Kasumi-1 (cell line): ENCODE measurements at places on chromosomes 11 and 22.

GRCh38 chr11:96180341-96180740, 162.7 kb downstream of the MAML2 start:
- DNase-seq: no peak

DNA sequence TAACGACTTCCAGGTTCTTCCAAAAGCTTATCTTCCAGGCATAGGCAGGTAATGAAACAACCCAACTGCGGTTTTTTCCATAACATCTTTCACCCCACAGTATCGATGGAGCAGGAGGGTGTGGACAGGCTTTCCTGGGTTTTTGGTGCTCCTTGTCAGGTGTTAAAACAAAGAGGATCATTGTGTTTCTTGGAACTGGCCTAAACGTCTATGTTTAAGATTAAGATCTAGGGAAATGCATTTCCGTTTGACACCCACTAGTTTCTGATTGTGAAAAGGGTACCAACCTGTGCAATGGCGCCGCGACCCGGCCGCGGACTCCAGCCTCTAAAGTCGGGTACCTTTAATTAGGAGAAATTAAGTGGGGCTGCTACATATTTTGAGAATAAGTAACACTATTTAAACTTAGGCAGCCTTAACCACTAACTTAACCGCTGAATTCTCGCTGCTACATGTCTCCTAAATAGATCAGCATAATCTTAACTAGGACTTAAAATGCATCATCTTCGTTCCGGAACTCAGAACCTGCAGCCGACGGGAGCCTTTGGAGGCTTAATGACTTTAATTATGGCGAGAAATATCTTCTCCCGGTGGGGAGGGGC, 31.5 kb downstream of the C22orf31 start:
- DNase-seq: no peak

DNA sequence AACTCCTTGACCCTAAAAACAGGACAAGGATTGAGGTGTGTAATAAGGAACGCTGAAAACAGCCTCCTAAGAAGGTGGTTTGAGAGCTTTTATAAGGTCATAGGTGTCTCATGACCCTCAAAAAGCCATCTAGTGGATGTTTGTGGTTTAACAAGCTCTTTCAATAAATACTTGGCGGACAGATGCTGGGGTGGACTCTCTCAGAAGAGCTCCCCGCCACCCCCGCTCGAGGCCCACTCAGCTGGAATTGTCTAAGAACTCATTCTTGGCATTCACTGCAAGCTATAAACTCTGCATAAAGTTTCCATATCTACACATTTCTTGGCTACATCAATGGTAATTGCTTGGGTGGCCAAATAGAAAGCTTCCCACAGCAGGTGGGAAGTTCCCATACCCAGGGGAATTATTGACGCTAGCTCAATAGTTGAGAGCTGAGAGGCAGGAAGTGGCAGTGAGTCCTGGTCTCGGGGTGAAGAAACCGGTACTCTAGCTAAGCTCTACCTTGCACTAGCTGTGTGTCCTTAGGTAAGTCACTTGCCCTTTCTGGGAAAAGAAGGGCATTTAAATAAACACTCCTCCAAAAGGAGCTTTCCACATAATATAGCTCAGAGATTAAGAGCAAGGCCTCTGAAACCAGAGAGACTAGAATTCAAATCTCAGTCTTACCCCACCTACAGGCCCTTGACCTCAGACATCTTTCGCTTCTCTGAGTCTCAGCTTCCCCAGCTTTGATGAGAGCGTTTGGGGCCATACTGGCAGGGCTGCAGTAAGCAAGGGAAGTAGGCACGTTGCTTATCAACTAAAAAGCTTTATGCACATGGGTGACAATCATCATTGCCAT, 6.4 kb downstream of the MS4A15 start:
- DNase-seq: peak; percentile 4

DNA sequence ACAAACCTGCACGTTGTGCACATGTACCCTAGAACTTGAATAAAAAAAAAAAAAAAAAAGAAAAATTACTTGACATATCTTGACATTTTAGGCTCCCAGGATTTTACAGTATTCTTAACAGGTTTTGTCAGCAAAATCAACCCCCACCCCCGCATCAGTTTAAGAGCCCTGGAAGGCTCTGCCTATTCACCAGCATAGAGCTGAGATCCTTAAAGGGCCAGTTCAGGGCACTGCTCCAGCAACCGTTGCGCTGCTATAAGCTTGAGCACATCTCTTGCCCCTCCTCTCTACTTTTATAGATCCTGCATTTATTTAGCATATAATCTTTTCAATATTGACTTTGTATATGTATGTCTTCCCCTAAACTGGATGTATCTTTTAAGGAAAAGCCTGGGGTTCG, 697 bp upstream of the PAFAH1B2 start:
- DNase-seq: peak; percentile 72

DNA sequence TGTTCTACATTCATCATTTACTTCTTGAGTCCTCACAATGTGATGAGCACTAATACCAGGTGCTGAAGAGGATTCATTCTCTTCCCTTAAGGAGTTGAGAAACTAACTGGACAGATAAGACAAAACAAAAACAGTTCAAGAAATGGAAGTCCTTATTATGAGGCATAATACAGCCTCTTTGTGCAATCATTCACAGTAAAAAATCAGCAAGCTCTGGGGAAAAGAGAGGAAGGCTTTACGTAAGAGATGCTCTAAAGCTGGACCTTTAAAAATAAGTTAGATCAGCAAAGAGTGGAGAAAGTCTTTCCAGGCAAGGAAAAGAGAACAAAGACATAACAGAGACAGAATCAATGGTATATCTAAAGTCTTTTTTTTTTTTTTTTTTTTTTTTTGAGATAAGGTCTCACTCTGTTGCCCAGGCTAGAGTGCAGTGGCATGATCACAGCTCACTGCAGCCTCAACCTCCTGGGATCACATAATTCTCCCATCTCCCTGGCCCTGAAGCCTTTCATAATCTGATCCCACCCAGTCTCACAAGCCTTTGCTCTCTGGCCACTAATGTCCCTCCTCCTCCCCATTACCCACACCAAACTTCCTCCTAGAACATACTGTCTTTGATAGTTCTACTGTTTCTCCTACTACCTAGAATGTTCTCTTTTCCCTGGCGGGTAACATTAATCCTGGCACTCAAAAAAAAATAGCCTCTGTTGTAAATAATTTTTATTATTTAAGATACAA, 40.9 kb downstream of the MRTFA start:
- no peak for DNase-seq

GRCh38 chr11:2951231-2952110, 22.3 kb upstream of the PHLDA2 start:
- no peak for DNase-seq

DNA sequence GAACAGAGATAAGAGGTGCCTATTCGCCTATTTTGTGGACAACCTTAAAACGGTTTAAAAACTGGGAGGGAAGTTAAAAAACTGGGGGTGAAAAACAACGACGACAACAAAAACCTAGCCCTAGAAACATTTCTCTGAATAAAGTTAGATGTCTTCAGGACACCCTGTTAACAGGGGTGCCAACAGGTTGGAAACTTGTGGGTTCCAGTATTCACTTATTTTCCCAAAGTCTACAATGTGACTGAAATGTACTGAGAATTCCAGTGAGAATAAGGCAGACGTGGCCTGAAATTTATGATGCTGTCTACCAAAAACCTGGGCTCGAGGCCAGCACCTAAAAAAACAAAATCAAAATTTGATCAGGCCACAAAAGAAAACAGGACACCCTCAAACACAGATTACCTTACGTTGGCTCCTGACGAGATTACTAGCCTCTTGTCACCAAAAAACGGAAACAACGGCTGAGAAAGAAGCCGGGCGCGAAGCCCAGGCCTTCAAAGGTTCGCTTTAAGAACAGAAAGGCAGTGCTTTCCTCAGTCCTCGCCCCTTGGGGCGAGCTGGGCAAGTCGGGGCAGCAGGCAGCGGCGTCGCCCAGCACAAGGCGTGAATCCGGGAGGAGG, 906 bp downstream of the CCDC90B start:
- no peak for DNase-seq

- DNase-seq: no peak
Measured at GRCh38 chr22:49149721-49150608, 677.7 kb downstream of the BRD1 start.

DNA sequence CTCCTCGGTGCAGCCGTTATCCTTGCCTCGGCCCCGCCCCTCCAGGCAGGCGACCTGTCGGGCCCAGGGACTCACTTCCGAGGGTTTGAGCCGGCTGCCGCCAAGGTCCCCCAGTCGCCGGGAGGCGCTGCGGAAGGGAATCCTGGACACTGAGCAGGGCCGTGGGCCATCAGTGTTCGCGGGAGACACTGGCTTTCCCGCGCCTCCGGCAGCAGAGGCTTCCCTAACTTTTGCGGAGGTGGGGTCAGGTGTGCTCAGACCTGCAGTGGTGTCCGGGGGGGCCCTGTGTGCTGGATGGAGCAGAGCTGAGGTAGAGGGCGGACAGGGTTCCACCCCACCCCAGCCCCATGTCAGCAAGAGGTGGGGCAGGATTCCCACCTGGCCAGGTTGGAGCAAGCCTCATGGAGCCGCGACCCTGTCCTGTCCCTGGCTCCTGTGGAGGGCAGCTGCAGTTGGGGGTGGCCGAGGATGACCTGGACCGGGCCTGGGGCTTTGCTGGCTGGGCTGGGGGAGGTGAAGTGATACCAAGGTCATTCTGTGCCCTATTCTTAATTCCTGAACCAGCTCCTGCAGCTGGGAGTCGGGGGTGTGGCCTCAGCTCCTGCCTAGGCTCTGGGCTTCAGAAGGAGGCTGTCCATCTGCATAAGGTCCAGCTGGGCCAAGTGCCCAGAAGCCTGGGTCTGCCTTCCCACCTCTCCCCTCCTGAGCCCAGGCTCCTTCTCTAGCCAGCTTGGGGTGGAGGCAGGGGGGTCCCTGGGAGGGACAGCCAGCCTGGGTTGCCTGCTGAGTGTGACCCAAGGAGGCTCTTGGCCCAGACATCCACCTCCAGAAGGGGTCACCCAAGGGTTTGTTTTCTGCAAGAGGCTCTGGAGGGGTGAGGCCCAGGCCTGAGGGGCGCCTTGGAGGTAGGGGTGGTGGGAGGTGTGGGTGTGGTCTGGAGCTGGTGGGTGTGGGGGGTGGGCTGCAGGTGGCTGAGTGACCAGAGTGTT, 8.4 kb downstream of the TSPAN4 start:
- DNase-seq: no peak

DNA sequence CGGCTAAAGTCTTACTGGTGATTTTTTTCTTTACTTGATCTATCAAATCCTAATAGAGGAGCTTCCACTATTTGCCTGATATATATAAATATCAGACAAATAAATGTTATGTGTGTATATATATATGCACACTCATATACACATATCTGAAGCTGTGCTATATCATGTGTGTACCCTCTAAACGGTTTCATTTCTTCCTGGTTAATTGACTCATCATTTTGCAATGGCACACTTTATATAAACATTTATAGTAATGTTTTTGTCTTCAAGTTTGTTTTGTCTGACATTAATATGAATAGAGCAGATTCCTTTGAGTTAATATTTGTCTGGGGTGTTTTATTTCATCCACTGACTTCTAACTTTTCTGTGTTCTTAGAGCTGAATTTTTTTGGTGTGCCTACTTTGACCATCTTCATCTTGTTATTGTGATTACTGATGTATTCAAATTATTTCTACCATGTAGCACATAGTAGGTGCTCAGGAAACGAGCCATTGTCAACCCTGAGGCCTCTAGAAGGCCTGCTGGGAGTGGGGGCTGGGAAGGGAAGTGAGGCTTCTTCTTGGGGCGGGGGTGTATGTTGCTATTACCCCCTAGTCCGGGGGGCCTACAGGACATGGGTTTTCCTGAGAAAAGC, 82.6 kb downstream of the LRRC32 start:
- no peak for DNase-seq

DNA sequence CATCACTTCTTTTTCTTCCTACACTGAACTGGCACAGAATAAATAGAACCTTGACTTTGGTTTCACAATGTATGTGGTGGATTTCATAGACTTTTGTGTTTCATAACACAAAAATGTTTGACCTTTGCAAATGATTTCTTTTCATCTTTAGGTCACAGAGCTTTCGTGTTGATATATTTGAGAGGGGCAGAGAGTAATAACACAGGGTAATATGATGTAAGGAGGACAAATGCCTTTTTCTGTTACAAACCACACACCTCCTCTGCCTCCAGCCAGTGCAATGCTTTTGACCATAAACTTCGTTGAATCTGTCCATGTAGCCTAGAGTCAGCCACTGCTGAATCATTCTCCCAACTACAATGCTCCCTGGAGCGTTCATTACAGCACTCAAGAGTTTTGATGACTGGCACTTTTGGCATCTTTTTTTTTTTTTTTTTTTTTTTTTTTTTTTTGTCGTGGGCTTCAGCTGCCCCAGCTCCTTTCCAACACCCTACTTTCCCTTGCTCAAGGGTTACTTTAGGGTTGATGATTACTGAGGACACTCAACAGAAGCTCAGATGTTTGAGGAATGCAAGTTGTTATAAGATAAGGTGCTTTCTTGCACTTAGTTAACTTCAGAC, 11.4 kb upstream of the CAT start:
- DNase-seq: no peak

- DNase-seq: no peak
Measured at GRCh38 chr11:15727520-15727914, 612.8 kb downstream of the INSC start.

DNA sequence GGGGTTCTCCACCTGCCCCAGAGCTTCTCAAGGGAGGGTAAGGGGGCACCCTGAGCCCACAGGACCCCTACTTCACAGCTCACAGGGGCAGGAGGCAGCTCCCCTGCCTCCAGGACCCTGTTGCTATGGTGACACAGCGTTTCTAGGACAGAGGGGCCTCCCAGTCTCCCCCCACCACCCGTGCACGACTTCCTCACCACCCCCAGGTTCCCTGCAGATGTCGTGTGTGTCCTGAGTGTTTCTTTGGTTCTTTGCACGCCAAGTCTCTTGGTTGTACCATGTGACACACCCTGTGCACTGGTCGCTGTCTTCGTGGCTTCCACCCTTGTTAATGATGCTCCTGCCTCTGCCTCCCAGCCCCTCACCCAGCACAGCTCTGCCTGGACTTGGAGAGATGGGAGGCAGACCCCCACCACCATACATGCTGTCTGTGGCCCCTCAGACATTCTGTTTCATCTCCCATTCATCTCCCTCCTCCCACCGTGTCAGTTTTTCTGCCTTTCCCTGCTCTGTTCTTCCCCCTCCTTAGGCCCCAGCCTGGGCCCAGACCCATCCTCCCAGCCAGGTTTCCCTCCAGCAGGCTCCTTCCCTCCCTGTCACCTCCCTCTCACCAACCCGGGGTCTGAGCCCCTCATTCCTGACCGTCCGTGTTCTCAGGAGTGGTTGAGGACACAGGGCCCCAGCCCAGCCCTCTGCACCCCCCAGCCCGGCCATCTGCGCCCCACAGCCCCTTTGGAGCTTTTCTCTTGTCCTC, 24.5 kb upstream of the RAB1B start:
- no peak for DNase-seq

DNA sequence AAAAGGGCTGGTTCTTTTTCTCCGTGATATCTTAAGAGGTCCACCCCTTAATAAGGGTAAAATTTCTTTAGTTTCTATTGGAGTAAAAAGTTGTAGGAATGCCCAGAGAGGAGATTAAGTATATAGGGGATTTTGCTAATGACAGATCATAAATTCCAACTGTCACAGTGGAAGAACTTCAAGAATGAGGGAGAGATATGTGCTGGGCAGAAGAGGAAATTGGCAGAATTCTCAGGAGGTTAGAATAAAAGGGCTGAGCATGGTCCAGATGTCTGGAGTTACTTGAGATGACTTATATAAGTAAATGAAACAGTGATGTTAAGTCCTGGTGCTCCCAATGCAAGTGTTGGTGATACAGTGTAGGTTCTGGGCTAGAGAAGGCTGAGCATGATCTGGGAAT, 417.6 kb upstream of the ARHGAP42 start:
- DNase-seq: no peak
